CD4-positive, alpha-beta T cell treated with Interleukin-21 for 1 hour (primary cell): ENCODE measurements at places on chromosomes 3 and 15.

DNA sequence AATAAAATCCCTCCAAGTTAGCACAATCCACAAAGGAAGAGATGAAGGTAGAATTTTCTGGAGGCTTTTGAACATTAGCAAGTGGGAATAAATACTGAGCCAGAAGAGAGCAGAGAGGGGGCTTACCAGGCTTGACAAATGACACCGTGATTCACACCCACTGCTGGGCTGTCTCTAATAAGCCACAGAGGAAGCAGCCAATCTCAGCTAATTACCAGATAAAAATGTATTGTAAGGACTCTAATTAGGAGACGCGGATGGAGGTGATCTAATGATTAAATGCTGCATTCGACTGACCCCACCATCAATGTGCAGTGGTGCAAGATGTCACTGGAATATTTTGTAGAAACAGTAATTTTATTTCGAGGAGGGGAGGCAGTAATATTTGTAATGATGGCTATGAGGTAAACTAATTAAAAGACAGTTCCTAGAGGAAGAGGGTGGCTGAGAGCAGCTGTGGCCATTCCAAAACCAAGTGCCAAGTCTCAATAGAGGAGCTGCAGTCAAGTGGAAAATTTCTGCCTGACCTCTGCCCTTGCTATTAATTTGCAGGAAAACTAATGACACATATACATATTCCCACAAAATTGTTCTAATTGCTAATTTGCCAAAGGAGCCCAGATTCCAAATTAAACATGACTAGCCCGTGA is 602.2 kb downstream of the FOXP1 start:
- no peak for DNase-seq

DNA sequence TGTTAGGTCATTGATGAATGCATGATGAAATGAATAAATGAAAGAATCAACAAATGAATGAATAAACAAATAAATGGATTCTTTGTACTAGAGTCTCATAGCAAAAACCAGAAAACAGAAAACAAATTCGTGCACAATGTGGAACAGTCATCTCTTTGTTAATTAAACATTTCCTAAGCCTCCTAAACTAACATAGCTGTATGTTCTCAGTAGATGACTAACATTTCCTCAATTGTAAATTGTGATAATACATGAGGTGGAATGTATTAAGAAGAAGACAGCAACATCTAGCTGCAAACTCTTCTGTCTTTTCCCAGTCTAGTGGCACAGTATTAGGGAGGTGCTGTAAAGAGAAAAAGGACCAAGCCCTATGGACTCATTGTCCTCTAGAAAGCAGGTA is 1021.0 kb downstream of the MCTP2 start:
- no peak for DNase-seq

DNA sequence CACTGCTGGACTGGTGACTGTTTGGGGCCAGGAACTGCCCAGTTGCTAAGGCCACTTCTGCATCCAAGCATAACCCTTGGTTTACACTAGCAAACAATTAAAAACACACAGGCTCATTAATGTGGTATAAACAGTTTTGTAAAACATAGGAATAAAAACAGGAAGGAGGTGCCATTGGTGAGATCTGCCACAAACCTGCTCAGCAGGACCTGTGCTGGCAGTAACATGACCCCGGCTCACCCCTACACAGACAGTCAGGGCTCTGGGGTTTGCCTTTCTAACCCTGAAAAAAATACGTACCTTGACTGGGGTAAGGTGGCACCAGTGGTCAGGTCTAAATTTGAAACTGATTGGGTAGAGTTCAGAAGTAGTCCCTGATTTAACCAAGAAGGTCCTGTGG is 76.2 kb downstream of the ATP1B3 start:
- no peak for DNase-seq

GRCh38 chr3:138432576-138433240 is 1.7 kb upstream of the ESYT3 start:
- DNase-seq, result no peak

- DNase-seq, result no peak
Measured at GRCh38 chr15:63195569-63196015, 6.2 kb downstream of the RAB8B start.

- no peak for DNase-seq
Measured at GRCh38 chr3:25515171-25515570, 87.1 kb downstream of the RARB start.

DNA sequence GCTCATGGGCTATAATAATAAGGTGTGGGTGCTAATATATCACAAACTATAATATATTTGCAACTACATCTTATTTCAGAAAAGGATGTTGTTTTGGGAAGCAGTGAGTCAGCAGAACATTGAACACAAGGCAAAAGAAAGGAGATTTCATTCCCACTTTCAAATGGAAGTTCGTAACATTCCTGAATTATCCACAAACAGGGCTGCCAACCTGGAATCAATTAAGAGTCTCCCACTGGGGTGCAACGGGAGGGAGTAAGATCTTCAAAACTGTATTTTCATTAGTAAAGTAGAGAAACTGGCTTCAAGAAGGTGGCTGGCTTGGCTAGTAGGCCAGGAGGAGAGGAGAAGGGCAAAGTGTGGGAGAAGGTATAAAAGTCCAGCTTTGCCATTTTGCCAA is 479.6 kb downstream of the CNTN3 start:
- DNase-seq, result no peak

DNA sequence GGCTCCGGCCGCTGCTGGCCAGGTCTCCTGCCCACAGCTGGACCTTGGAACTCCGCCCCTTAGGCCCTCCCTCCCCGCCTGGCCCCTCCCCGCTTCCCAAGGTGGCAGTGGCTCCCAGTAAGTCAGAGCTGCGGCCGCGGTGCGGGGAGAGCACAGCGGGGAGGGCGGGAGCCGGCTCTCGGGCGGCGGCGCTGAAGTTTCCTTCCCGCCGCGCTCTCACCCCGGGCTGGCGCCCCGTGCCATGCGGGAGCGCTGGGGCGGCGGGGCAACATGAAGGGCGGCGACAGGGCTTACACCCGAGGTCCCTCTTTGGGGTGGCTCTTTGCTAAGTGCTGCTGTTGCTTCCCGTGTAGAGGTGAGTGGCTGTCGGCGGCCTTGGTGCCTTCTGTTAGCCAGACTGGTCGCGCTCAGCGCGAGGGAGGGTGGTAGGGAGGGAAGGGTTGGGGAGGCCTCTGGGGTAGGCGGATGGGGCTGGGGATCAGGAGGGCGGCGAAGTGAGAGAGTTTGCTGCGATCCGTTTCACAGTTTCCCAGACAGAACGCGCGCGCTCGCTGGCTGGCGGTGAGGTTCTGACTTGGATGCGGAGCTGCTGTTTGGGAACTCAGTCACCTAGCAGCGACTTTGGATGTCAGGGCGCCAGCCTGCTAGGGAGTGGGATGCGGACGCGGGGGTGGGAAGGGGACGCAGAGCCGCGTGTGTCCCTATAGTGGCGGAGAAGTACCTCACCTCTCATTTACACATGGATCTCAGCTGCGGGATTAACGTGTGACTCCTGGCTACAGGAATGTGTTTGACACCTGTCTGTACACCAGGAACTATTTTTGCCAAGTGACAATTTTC is 145.5 kb upstream of the UMPS start:
- peak; percentile 27 for DNase-seq

GRCh38 chr3:152120601-152121269 is 148.0 kb upstream of the MBNL1 start:
- no peak for DNase-seq

GRCh38 chr15:60264566-60264965 is 133.2 kb downstream of the ANXA2 start:
- no peak for DNase-seq

- no peak for DNase-seq
Measured at GRCh38 chr3:105246536-105246935, 120.2 kb upstream of the ALCAM start.

GRCh38 chr3:141457624-141458236 is 29.1 kb upstream of the RASA2 start:
- DNase-seq, result no peak

DNA sequence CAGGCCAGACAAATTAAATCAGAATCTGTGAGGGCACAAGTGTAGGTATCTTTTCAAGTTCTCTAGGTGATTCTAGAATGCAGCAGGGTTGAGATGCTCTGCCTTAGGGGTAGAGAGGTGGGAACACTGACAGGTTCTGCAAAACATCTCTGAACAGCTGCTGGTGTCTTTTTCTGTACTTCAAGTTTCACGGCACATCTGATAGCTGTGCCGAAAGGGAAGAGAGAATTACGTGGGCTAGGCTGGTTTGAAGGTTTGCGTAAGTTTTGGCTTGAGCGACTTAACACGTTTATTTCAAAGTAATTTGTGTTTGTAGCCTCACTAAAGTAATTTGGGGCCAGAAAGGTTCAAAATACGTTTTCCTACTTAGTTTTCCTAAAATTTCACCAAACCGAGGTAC is 22.5 kb downstream of the PXK start:
- DNase-seq, result no peak

DNA sequence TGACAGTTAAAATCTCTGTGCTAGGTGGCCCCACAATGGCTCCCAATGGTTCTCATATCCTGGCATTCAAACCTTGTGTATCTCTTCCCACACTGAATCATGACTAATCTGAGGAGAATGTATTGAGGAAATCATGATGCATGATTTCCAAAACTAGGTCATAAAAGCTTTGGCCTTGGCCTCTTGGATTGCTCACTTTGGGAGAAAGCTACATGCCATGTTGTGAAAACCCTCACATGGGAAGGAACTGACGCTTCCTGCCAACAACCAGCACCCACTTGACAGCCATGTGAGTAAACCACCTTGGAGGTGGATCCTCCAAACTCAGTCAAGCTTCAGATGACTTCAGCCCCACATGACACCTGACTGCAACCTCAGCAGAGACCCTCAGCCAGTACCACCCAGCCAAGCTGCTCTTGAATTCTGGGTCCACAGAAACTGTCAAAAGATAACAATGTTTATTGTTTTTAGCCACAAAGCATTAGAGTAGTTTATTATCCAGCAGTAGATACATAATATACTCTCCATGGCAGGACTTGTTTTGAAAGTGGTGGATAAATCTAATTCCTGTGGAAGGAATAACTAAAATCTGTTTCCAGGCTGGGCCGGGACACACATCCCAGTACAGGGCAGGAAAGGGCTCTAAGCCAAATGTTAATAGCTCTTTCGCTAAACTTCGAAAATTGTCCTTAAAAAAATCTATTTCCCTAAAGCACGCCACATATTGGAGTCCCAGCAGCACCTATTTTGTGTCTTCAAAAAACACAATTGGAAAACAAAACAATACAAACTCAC is 1.0 kb upstream of the ZNF620 start:
- DNase-seq, result no peak

DNA sequence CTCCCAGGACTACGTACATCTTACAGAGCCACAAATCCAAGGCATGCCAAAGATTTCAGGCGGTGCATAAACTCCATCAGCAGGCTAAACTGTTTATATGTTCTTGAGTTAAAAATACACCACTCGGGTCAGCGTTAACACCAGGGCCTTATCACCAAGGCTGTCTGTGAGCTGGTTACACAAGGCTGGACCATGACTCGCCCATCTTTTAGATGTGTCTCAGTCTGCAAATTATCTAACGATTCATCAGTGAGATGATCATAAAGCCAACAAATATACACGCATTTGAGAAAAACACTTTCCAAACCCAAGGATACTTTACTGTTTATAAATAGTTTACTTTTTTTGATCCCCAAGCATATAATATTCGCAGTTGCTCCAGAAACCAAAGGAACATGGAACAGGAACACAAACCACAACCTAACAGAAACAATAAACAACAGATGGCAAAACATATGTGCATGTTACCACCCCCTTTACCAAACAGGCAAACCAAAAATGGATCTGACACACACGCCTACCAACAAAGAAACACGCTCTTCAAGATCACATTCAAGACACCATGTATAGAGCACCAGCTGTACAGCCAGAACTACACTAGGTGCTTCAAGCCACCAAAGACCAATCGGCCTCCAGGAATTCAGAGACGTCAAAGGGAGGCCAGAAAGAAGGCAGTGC is 15.4 kb downstream of the LRIG1 start:
- DNase-seq, result no peak

DNA sequence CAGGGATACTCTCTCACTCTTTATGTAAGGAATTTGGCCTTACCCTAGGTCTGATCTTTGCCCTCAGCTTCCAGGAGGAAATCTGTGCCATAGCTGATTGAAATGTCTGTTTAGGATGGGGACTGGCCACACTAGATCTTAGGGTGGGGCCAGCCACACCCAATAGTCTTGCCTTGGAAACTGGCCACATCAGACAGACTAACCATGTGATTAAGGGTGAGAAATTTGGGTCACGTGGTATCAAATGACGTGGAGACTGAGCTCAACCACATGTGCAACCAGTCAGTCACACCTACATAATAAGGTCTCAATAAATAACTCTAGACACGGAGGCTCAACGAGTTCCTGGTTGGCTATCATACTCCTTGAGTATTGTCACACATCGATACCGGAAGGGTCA is 113.5 kb downstream of the CNTN3 start:
- no peak for DNase-seq

GRCh38 chr15:89946681-89947299 is 34.0 kb upstream of the ARPIN start:
- DNase-seq, result no peak

- DNase-seq, result no peak
Measured at GRCh38 chr3:127446756-127447155, 143.8 kb downstream of the TPRA1 start.

GRCh38 chr3:134457376-134458074 is 28.3 kb downstream of the ANAPC13 start:
- no peak for DNase-seq

DNA sequence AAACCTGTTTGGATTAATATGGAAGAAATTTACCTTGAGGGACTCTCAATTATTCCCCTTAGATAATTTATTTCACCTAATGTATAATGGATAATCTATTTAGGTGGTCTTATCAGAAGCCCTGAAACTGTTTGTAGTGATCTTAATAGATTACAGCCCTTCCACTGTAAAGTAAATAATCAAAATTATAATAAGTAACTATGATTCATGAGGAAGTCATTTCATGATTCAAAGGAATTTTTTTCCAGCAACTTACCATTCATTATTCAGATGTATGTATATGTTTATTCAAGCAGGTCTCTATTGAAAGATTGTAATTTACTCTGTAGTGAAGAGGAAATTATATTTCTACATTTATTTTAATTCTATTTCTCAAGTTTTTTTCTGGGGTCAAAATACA is 250.6 kb upstream of the ROBO1 start:
- DNase-seq, result no peak

DNA sequence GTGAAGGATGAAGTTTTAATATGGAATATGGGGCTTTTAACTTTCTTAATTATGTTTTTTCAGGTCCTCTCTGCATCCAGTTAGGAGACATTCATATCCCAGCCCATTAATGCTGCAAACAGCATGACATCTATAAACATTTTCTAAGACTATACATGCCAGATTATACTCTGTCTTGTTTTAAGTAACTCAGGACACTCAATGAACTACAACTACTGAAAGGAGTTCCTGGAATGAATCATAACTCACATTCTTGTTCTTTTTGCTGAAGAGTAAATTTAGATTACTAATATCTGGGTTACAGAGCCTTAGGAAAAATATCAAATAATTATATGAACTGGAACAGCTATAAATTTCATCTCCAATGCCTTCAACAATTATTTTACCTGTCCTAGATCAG is 167.4 kb downstream of the STAG1 start:
- DNase-seq, result no peak

DNA sequence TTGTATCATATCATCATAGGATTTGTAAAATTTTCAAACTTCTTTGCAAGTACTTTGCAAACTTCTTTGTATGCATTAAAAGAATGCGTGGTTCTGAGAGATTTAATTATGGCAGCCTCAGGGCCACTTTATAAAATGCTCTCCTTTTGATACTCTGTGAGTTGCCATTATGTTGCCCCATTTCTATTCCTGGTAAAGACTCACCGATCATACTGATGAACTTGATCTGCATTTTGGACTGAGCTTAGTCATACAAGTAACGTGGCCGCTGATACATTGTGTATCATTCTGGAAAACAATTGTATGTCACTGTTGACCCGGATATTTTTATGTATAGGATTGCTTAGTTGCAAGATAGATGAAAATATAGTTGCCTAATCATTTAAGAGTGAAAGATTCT is 38.8 kb downstream of the AKAP13 start:
- DNase-seq, result no peak
